ENCODE measurements at places on chromosomes 6 and 20.

GRCh38 chr6:150899231-150899630, 33.7 kb downstream of the MTHFD1L start:
- DNase-seq: no peak

DNA sequence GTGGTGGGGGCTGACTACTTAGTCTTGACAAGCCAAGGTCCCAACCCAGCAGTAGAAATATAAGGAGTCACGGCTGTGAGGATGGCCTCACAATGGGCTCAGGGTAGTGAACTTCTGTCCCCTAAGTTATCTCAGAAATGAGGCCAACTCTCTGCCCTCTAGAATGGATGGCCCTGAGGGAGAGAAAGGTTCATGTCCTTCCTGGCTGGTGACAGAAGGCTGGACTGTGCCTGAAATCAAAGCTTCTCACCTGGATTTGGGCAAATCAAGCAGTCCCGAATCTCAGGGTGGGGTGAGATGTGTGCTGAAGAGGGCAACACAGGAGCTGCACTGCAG, 12.7 kb downstream of the RRP36 start:
- no peak for DNase-seq

- DNase-seq: no peak
These were observed 86.1 kb downstream of the SLX4IP start for GRCh38 chr20:10521068-10521831.

DNA sequence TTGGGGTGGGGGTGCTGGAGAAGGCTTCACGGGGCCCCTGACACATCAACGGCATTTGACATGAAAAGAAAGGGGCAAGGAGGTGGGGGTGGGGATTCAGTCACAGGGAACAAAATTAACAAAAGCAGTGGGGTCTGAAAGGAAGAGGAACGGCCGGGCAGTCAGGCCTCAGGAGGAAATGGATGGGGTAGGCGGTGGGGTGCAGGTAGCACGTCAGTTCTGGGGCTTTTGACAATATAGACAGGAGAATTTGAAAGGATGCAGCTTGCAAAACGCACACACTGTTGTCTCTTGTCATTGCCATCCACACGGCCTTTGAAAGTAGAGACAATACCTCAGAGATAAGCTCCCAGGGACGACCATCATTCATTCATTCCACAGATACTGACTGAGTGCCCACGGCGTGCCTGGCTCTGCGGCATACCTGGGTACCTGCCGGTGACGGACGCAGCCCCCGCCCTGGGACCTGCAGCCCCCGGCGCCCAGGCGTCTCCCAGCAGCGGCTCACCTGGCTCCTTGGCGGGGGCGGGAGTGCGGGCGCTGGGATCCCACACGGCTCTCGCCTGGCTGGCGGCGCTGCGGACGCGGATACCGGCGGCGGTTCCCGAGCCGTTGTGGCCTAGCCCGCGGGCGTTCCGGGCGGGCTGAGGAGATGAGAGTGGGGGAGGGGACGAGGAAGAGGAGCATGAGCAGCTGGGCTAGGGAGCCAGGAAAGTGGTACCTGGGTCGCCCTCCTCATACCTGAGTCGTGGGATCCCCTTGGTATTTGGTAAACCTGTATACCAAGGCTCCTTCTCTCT, at the start of gene SLC26A8:
TSS of gene SLC26A8 (minus strand) at position 646 of the 800 bp plus-strand sequence. CDS start 4,934 bp downstream, outside the sequence.
- DNase-seq: no peak

- DNase-seq: no peak
These were observed 113.3 kb downstream of the SASH1 start for GRCh38 chr6:148455674-148456558.
